ENCODE measurements at places on chromosomes 6 and 20.

DNA sequence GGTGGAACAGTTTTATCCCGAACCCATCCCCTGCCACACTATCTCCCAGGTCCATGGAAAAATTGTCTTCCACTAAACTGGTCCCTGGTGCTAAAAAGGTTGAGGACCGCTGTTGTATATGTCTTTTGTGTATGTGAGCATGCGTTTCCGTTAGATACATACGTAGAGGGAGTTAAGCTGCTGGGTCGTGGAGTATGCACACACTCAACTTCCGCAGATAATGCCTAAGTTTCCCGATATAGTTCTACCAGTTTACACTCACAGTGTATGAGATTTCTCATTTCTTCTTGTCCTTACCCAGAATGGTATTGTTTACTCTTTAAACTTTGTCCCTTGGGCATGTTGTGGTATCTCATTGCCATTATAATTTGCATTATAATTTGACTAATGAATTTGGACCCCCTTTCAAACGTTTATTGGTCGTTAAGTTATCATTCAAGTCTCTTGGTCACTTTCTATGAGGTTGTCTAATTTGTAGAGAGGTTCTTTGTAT lies 50.5 kb upstream of the SCAF8 start:
- DNase-seq = no peak

DNA sequence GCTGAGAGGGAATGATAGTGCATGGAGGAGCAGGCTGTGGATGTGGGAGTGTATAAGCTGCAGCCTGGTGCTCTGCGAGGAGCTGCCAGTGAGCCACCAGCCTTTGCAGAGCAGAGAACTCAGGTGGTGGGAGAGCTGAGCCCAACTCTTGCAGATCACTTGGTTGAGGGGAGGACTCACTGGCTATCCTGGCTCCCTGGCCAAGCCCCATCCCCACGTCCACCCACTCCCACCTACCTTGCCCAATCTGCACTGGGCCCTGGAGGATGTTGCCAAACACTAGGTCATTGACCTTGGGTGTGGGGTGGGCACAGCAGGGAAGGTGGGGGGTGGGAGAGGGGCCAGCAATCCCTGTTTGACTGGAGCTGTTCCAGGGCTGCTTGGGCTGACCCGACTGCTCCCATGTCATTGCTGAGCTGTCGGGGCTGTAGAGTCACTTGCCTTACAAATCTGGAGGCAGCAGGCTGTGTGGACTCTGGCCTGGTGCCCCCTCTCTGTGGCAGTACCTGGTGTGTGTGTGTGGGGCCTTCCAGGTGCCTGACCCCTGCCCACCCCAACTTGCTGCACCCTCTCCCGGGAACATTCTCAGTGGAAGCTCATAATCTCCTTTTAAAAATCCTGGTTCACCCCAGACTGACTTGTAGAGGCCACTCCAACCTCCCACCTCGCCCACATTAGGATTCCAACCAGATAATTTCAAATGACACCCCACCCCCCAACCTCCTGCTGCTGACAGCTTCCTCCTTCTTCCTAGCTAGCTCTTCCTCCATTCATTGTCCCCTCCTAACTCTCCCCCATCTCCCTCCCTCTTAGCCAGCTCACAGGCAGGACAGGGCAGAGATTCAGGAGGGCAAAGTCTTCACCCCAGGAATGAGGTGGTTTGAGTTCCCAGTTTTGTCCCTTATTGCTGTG lies 162.3 kb downstream of the MRPL14 start:
- DNase-seq = no peak

GRCh38 chr6:134875367-134875766 lies 74.5 kb downstream of the ALDH8A1 start:
- no peak for DNase-seq

- peak; percentile 47 for DNase-seq
Observed at GRCh38 chr6:170485159-170485558, 67.9 kb downstream of the PSMB1 start.

- DNase-seq = peak; percentile 44
Observed at GRCh38 chr6:93177438-93177837, 241.9 kb downstream of the EPHA7 start.

DNA sequence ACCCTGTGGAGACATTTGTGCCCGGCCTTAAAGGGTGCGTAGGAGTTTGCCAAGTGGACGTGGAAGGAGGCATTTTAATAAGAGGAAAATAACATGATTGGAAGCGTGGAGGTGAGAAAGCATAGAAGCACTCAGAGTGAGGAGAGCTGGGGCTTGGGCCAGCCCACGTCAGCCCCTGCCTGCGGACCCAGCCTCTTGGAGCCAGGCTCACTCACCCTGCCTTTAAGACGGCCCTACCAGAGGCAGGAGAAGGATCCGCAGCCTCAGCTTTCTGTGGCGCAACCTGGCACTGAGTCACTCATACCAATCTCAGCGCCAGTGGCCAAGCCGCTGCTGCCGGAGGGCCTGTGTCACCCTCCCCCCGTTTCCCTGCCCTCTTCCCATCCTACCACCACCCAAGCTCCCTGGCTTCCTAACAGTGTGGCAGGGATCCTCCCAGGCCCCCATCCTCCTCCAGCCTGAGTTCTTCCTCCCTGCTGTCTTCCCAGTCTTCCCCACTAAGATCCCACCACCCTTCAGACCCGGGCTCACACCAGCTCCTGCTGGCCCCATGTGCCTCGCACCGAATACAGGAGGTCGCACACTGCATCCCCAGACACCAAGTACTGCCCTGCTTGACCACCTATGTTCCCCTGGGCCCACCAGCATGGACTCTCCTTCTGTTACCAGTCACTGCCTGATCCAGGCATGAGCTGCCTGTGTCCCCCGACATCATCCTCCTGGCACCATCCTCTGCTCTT lies 285.2 kb downstream of the UST start:
- peak; percentile 73 for DNase-seq

DNA sequence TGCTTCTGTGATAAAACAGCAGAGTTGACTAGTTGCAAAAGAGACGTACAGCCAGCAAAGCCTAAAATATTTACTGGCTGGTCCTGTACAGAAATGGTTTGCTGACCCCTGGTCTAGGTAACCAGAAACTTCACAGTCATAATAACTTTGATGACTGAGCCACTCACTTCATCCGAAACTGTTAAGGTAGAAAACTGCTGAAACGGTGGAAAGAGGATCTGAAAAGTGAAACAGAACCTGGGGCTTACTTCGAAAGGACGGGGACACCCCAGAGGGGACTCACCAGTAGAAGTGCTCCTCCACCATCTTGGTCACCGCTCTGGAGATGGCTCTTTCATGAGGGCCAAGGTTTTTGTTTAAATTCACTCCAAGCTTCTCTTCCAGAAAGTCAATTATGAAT lies 16.4 kb downstream of the FAXC start:
- no peak for DNase-seq

DNA sequence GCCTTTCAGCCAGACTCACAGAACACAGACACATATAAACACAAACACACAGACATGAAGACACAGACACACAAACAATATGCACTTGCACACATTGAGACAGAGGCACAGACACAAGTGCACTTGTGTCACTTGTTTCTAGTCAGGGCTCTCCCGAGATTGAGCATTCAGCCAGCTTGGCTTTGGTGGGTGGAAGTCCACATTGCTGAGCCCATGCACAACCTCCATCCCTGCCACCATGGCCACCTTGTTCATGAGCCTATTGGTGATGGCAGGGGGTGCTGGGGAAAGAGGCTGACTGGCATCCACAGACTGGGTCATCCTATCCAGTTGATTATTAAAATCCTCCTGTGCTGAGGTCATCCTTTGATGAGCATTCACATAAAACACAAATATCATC lies 11.5 kb upstream of the CST7 start:
- no peak for DNase-seq

DNA sequence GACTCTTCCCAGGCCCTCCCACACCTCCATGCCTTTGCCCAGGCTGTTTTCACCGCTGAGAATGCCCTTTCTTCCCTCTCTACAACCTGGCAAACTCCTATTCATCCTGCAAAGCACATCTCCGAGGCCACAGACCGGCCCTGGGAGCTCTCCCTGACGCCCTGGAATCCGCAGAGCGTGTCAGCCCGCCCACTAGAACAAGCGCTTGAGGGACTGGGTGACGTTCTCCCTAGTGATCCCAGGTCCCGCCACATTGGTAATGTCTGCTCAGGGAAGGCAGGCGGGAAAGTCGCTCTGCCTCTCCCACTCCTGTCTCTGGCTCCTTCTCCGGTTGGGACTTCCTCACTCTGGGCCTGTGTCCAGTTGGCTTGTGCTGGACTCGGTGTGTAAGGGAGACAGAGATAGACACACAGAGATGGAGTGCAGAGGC lies 61.6 kb downstream of the SRC start:
- DNase-seq = no peak

DNA sequence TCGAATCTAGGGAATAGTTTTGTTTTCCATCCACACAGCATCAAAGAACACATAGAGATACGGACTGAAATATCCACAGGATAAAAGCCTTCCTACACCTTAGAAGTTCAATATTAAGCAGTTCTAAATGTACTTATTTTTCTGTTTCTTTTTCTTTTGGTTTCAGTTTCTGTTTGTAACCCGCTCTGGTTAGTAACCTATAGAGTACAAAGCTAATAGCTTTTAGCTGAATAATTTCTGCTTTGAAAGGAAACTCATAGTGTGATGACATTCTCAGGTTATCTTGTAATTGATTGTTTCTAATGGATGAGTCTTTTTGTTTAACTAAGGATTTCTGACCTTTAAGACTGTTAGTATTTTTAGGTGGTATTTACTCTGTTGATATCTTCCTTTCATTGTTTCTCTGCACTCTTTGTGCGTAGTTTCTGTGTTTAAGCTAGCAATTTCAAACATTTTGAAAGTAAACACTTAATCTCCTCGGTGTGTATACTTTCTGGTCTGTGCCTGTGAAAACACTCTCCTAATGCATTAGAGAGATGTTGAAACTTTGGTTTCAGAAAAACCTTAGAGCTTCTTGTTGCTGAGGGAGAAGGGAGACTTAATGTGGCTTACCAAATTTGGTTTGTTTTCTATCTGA lies 385.5 kb downstream of the HDGFL1 start:
- DNase-seq = no peak

DNA sequence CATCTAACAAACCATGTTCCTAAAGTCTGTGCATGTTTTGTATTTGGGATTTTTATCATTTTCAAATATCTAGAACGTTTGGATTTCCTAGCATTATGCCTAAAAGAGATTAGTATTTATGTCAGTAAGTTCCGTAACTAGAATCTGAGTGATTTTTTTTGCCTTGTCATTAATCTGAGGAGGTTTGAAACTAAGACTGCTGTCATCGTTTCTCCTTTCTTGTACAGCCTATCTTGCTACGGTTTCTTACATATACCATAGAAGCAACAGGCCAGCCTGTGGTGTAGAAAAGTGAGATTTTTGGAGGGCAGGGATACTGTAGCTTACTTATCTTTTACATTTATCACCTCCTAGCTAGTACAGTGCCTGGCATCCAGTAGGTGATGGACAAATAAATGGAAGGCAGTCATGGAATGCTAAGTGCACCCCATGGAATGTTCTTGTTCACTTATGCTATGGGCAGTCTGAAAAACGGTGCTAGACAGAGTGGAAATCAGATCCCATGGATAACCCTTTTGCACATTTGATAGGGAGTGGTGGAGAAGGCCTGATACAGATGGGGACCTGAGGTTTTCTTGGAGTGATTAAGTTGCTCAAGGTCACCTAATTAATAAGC lies 93.9 kb downstream of the ARID1B start:
- DNase-seq = peak; percentile 10

GRCh38 chr6:133093956-133094355 lies 147.2 kb upstream of the EYA4 start:
- no peak for DNase-seq

GRCh38 chr6:127792616-127793015 lies 108.2 kb downstream of the THEMIS start:
- no peak for DNase-seq

- no peak for DNase-seq
Observed at GRCh38 chr6:135318738-135319469, 137.8 kb downstream of the MYB start.

DNA sequence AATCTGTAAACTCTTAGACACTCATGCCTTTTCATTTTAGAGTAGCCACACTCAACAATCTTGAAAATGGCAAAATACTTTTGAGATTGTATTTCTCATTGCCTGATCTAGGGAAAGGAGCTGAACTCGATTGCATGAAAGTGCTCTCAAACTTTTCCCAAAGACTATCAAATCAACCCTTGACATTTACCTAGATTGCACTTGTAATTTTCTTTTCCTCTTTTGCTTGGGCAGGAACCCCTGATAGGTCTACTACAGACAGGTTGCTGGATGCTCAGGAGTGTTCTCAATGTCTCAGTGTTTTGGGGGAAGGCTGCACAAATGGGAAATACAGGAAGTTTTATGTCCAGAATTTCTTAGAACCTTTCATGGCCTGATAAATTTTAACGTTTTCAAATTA lies 468.0 kb upstream of the GJE1 start:
- no peak for DNase-seq

DNA sequence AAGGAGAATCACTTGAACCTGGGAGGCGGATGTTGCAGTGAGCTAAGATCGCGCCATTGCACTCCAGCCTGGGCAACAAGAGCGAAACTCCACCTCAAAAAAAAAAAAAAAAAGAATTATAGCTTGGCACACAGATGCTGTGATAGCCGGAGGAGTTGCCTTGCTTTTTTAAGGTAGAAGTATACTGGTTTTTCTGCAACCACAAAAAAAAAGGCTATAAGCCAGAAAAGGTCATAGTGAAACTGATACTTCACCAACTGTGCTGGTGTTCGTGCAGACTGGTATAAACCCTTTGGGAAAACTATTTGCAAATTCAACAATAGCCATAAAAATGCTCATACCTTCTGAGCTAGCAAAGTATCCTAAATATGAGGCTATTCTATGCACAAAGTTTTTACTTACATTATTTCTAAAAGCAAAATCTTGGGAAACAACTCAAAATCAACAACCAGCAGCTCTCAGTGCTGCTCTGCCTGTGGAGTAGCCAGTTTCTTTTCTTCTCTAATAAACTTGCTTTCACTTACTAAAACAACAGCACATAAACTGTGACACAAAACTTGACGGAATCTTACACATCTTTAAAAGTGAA lies 44.0 kb downstream of the B4GALT5 start:
- peak; percentile 63 for DNase-seq

DNA sequence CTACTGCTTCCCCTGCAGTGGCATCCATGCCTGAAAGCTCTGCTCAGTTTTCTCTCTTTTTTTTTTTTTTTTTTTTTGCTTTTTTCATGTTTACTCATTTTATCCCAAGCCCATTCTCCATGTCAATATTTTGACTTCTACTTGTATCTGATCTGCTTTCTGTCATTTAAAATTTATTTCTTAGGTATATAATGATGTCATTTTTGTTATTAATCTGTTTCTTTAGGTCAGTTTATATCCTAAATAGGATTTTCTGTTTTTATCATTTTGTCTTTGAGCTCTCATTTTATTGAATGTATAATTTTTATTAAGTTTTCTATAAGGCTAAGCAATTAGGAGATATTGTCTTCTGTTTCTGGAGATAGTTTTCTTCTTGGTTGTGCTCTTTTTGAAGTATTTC lies 138.5 kb upstream of the PMEPA1 start:
- no peak for DNase-seq

GRCh38 chr6:129645106-129645829 lies 64.7 kb downstream of the ARHGAP18 start:
- peak; percentile 36 for DNase-seq
